ENCODE measurements at places on chromosomes 3 and 15.

GRCh38 chr3:97662762-97663161 is 101.8 kb upstream of the ARL6 start:
- no peak for DNase-seq

DNA sequence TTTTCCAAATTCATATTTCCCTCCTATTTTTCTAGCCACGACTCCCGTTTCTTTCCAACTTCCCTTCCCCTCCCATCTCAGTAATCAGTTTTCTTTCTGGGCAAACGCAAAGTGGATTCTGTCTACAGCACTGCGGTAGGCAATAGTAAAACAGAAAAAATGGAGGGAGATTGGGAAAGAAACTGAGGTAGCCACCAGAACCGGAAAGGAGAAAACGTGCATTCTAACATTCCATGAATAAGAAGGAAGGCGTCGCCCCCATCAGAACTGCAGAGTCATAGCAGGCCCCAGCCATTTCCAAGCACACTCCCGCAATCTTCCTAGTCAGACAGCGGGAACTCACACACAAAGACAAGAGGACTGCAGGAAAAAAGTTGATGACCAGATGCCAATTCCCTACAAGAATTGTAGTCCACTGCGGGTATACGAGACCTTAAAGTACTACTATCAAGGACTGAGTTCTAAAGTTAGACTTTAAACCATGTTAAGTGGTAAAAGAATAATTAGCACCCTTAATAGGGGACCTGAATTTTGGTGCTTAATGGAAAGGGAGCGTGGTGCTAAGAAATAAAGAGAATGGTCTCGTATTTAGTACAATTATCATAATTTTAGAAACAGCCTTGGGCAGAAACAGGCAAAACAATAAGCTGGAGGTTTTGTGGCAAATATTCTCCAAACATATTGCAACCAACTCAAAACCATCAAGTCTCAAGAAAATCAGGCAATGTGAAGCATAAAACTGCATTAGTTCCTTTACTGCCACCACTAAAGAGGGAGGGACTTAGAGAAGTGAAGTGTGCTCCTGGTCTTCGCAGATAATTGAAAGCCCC is 1.4 kb downstream of the PFN2 start:
- peak; percentile 53 for DNase-seq

DNA sequence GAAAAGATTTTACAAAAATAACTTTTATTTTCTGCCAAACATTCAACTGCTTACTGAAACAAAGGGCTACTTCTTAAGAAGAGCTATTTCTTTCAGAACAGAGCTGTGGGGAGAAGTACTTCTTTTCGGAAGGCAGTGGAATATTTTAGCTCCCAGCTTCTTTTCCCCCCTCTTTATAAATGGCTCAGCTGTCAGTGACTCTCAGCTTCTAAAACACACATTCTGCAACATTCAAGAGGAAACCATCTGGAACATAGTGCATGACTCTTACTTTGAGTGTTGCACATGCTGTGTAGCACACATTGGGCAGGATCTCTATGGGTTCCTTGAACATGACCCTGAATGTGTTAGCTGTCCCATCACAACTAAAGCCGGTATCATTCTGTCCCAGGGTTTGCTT is 7.0 kb upstream of the C15orf40 start:
- no peak for DNase-seq

- no peak for DNase-seq
Observed at GRCh38 chr15:29107971-29108645, 161.5 kb downstream of the NSMCE3 start.

GRCh38 chr15:63946524-63947065 is 99.7 kb downstream of the DAPK2 start:
- DNase-seq, result no peak

GRCh38 chr15:83602021-83602420 is 51.9 kb upstream of the ADAMTSL3 start:
- DNase-seq, result no peak

- DNase-seq, result no peak
Observed at GRCh38 chr3:156461889-156462288, 93.0 kb downstream of the SSR3 start.

- no peak for DNase-seq
Observed at GRCh38 chr3:156455839-156456238, 99.1 kb downstream of the SSR3 start.
